ENCODE measurements at places on chromosomes 7 and 10.

DNA sequence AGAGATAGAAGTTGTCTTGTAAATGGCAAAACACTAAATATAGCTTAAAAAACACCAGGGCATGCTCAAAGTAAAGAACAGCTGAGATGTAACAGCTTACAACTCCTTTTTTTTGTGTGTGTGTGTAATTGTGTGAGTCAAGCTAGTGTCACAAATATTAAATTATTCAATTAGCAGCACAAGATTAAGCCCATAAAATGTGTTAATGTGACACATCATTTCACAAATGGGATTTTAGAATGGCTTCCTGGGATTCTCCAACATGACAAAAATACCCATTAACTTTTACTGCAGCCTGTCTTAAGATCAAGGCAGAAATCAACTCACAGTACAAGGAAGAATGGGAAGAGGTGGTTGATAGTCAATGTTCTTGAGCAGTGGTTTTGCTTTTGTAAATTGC is 251.4 kb downstream of the KIF20B start:
- DNase-seq = no peak

GRCh38 chr7:151404216-151405011 is 5.4 kb downstream of the WDR86 start:
- peak; percentile 82 for DNase-seq

- no peak for DNase-seq
Measured at GRCh38 chr7:94466516-94466915, 43.1 kb upstream of the CASD1 start.

GRCh38 chr7:49400891-49401550 is 372.4 kb upstream of the VWC2 start:
- no peak for DNase-seq

- DNase-seq = no peak
Measured at GRCh38 chr7:99132595-99133321, 11.2 kb downstream of the SMURF1 start.

DNA sequence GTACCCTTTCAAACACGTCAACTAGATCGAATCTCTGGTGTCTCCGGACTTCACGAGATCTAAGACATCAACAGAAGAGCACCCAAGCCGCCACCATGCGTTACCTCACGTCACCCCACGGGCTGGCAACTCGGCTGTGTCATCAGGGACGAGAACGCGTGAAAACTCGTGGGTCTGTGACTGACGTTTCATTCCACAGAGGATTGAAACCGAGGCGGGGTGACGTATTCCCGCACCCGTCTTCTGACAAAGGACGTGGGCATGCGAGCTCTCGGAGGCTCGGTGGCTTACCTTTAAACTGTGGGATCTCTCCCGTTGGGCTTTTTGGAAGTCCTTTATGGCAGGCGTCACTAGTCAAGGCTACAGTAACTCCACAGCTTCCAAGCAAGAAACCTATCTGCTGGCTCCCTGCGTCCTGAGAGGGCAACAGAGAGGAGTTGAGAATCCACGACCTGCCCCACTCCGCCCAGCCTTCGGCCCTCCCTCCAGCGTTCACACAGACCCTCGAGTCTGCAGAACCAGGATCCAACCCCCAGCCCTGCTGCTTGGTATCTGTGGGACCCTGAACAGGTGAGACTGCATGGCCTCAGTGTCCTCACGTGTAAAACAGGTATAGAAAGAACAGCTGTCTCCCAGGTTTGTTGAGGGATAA is 255.3 kb downstream of the ZMYND11 start:
- DNase-seq = no peak

- DNase-seq = no peak
Measured at GRCh38 chr7:128044064-128044463, 12.8 kb upstream of the LRRC4 start.

DNA sequence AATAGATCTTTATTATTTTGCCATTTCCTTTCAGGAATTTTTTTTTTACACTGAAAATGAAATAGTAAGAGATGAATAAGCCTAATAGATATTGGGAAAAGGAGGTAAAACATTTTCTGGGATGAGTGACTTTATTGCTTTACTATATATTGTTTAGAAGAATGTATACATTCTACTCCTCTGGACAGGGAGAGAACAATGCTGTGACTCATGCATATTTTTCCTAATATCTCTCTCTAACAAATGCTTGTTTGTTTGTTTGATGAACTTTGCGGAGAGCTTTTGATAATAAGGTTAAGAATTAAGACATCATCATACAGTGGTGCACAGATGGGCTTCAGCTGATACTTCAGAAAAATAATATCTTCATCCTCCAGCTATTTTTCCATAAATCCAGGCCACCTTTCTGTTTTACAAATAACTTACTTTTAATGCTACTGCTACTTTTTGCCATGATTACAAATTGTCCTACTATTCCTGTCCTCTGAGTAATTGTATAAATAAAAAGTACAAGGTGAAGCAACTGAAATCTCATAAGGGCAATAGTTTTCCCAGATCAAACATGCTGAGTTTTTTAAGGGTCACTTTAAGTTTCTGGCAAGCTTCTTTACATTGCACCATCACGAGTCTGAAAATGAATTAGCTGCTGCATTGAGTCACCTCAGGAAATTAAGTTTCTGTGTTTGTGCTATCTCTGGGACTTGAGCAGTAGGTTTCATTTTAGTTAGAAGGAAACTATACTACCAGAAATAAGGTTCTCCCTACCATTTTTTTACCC is 207.3 kb upstream of the POT1 start:
- DNase-seq = no peak

All from upper lobe of right lung (tissue), 1 donor.